ENCODE measurements at places on chromosomes 1 and 21.

GRCh38 chr21:41397471-41397891 lies 28.6 kb upstream of the MX1 start:
- no peak for DNase-seq

- no peak for DNase-seq
Measured at GRCh38 chr1:97634758-97635157, 286.1 kb downstream of the DPYD start.

- DNase-seq, result no peak
Measured at GRCh38 chr1:17101261-17101660, 18.0 kb downstream of the PADI2 start.

GRCh38 chr1:2148691-2149090 lies 45.9 kb downstream of the FAAP20 start:
- DNase-seq, result no peak

- DNase-seq, result no peak
Measured at GRCh38 chr1:177847843-177848242, 122.0 kb downstream of the SEC16B start.

- DNase-seq, result no peak
Measured at GRCh38 chr1:186496171-186496851, 35.4 kb upstream of the PDC start.

- no peak for DNase-seq
Measured at GRCh38 chr1:202227997-202228401, 34.4 kb downstream of the LGR6 start.

All from right renal cortex interstitium (tissue), 3 donors.